ENCODE measurements at places on chromosomes 12 and 14.

DNA sequence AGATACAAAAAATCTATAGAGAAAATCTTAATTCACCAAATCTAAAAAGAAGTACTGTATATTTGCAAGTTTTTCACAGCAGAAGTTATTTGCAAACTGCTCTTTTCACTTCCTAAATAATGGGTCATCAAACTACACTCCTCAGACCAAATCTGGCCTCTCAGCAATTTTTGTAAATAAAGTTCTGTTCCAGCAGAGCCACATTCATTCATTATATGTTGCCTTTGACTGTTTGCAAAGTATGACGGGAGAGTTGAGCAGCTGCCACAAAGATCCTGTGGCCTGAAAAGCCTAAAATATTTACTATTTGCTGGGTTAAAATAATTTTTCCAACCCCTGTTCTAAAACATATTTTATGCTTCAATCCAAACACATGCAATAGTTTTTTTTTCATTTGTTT, 1222.3 kb upstream of the SEL1L start:
- ATAC-seq: no peak

GRCh38 chr14:91829511-91829910, 37.8 kb downstream of the TC2N start:
- no peak for ATAC-seq

DNA sequence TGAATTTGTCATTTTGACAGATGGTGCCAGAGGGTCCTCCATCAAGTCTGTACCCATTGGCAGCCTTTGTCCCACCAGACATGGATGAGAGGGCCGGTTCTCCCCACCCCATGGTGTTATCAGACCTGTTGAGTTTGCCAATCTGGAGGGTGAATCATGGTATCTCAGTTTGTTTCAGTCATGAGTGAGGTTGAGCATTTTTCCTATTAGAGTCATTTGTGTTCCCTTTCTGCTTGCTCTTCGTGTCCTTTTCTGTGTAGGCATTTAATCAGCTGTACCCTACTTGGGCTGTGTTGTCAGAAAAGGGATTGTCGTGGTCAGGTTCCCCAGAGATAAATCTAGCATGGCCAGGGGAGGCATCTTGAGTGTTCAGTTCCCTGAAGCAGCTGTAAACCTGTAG, 30.5 kb downstream of the SLC24A4 start:
- no peak for ATAC-seq

DNA sequence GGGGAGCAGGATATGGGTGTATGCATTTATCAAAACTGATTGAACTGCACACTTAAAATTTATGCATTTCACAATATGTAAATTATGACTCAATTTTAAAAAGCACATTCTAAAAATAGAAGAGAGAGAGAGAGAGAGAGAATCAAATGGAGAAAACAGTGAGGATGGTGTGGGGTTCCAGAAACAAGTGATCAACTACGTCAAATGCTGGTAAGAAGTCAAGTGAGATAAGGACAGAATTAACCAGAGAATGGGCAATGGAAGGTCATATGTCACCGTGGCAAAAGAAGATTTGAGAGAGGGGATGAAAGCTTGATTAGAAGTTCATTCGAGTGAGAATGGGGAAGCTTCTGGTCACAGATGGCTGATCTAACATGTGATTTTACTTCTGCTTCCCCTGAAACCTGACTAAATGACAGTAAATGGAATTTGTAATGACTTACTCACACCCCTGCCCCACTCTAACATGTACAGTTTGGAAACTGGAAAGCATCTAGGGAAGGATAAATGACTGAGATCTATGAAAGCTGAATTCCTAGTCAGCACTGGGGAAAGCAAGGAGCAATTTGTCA, 276.5 kb upstream of the AMIGO2 start:
- peak; percentile 31 for ATAC-seq

GRCh38 chr12:3145033-3145432, 67.9 kb downstream of the TSPAN9 start:
- peak; percentile 59 for ATAC-seq

- peak; percentile 14 for ATAC-seq
These were observed 6.7 kb downstream of the CCDC88C start for GRCh38 chr14:91410771-91411536.

- no peak for ATAC-seq
These were observed 907.2 kb downstream of the LRFN5 start for GRCh38 chr14:42513837-42514236.

- no peak for ATAC-seq
These were observed 31.2 kb downstream of the CCDC59 start for GRCh38 chr12:82326905-82327503.

DNA sequence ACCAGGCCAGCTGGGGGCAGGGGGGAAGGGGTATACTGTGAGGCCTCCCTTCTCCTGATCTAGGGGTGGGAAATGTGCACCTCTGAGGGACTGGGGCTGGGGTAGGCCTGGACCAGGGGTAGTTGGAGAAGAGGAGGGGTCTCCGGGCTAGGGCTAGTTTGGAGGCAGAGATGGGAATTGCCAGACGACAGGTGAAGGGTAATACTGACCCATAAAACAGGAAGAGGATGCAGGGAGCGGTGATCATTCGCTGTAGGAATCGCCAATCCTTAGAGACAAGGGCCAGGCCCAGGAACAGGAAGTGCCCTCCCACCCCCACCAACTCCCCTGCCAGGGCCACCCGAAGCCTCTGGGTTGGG, 4.4 kb downstream of the SLC22A17 start:
- ATAC-seq: no peak

DNA sequence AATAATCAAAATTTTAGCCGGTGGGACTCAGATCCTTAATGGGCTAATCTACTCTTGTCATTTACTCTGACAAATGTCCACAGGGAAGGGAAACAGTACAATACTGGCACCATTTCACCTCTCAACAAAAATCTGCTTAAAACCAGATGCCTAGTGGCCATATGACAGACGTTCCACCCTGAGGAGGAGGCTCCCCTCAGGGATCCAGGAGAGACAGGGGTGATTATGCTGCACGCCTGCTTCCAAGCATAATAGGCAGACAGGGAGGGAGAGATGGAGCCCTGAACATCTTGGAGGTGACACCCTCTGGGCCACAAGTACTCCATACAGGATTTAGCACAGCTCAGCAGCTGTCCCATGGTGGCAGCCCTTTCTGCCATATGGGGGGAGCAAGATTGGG, 24.8 kb upstream of the AKAP6 start:
- peak; percentile 84 for ATAC-seq

- peak; percentile 95 for ATAC-seq
These were observed 40.7 kb upstream of the CMKLR1 start for GRCh38 chr12:108379823-108380222.

- ATAC-seq: no peak
These were observed 8.4 kb downstream of the ADCY6 start for GRCh38 chr12:48780381-48781025.
